Peyer's patch (tissue), 4 donors: ENCODE measurements at places on chromosomes 6 and 20. TPM values are rescaled to one million over a fixed set of nuclear protein-coding genes. Genes with fewer than 3 reads are reported as not detected.

The POU5F1 gene
- total RNA-seq, result 121 TPM

The STX11 gene
- total RNA-seq, result 11.6 TPM

The PAK5 gene
- total RNA-seq, result not detected

The TPD52L2 gene
- 59.4 TPM for total RNA-seq

The SYTL3 gene
- total RNA-seq, result 11.7 TPM

The PTK6 gene
- 8.3 TPM for total RNA-seq

The DACT2 gene
- total RNA-seq, result 2.5 TPM

The COX4I2 gene
- total RNA-seq, result not detected

The TXLNB gene
- total RNA-seq, result not detected

The ZC2HC1B gene
- not detected for total RNA-seq

- H3K4me3 ChIP-seq, result no peak overlapping the region
- H3K27ac ChIP-seq, result no peak overlapping the region
- no peaks in the 10 kb centered on the region for H3K36me3 ChIP-seq
- DNase-seq, result no peak
- no peaks in the 10 kb centered on the region for H3K27me3 ChIP-seq
- no peaks in the 10 kb centered on the region for H3K4me1 ChIP-seq
Observed at GRCh38 chr6:44811456-44811855, 423.9 kb downstream of the CDC5L start.

GRCh38 chr6:35199866-35200265, 13.9 kb upstream of the SCUBE3 start:
- H3K4me3 ChIP-seq, result no peak overlapping the region
- no peaks in the 10 kb centered on the region for H3K27me3 ChIP-seq
- DNase-seq, result no peak
- no peak overlapping the region for H3K27ac ChIP-seq
- no peaks in the 10 kb centered on the region for H3K36me3 ChIP-seq

GRCh38 chr6:113482771-113483170, 374.4 kb upstream of the MARCKS start:
- H3K4me3 ChIP-seq, result no peak overlapping the region
- no peaks in the 10 kb centered on the region for H3K36me3 ChIP-seq
- no peaks in the 10 kb centered on the region for H3K4me1 ChIP-seq
- H3K27me3 ChIP-seq, result no peaks in the 10 kb centered on the region
- no peak for DNase-seq
- no peak overlapping the region for H3K27ac ChIP-seq

GRCh38 chr6:168118935-168119334, 39.9 kb upstream of the FRMD1 start:
- no peaks in the 10 kb centered on the region for H3K36me3 ChIP-seq
- H3K4me1 ChIP-seq, result no peaks in the 10 kb centered on the region
- no peak overlapping the region for H3K4me3 ChIP-seq

GRCh38 chr6:14141351-14142062, 23.9 kb downstream of the CD83 start:
- H3K4me1 ChIP-seq, result no peaks in the 10 kb centered on the region
- no peak overlapping the region for H3K4me3 ChIP-seq
- H3K27ac ChIP-seq, result no peak overlapping the region
- H3K36me3 ChIP-seq, result no peaks in the 10 kb centered on the region

DNA sequence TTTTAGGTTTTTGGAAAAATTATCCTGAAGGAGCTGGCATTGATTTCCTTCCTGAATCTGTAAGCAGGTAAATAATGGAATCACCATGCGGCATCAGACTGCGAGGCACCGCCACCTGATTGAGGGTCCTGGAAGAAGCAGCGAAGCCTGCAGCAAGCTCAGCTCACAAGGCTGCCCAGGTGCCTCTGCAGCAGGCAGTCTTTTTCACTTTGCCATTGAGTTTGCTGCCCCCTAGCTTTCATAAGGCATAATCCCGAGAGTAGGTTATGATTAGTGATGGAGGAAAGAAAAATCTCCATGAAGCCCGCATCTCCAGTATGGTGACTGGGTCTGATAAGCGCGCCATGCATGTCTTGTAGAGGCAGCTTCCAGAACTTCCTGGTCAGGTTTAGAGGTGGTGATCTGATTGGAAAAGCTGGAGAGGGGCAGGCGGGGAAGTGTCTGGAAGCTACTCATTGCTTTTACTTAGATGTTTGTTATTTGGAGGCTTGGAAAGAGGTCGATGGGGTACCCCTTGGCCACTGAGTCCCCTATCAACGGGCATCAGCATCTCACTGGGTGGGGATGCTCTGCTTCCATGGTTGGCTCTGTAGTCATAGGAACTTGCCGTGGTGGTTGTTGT, 26.7 kb downstream of the IYD start:
- H3K4me3 ChIP-seq, result no peak overlapping the region
- H3K27ac ChIP-seq, result no peak overlapping the region
- no peaks in the 10 kb centered on the region for H3K4me1 ChIP-seq

DNA sequence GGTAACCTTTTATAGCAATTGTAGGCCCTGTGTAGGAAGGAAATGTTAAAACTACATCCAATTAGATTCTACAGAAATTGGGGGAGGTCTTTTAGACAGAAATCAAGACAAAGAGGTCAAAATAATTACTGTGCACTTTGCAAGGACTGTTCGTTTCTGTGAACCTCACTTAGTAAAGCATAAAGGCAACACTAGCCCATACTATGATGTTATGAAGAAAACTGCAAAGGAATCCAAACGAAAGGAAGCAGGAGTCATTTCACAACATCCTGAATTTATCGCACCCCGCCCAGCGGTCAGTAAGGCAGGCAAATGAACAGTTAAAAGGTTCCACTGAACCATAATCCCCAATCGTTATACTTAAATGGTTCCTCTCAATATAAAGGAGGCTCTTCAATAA, 429.5 kb upstream of the ARID1B start:
- H3K4me1 ChIP-seq, result no peaks in the 10 kb centered on the region
- no peak for DNase-seq
- H3K36me3 ChIP-seq, result no peaks in the 10 kb centered on the region
- H3K27me3 ChIP-seq, result no peaks in the 10 kb centered on the region

GRCh38 chr6:156585859-156586258, 191.3 kb upstream of the ARID1B start:
- H3K27ac ChIP-seq, result no peak overlapping the region
- H3K4me3 ChIP-seq, result no peak overlapping the region
- H3K27me3 ChIP-seq, result no peaks in the 10 kb centered on the region
- no peaks in the 10 kb centered on the region for H3K4me1 ChIP-seq
- no peaks in the 10 kb centered on the region for H3K36me3 ChIP-seq

DNA sequence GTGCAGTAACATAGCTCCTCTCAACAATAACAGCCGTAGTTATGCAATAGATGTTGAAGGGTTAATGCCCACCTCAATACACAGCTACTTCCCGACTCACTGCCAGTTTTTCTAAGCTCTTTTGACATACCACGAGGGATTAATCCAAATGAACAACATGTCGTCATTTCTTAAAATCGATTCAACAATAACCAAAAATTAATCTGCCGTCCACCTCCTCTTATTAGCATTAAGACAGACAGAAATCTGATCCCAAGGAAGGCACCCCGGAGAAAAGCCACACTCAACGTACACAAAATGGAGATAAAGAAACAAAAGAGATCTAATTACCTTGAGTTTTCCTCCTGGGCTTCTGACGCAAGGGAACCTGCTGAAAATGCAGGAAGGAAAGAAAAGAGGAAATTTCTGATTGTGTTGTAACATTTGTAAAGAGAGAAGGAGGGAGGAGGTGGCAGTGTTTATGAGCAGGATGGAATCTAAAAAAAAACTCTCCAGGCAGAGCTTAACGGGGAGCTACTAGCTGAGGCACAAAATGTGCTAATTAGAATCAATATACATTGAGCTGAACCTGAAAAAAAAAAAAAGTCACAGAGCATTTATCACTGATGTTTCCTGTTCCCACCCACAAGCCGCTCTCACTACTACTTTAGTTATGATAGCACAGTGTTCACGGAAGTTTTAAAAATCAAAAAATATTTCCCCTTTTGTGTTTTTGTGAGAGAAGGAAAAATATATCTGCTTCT, 109.3 kb downstream of the IPCEF1 start:
- H3K4me3 ChIP-seq, result peak overlapping the region; percentile 27
- H3K27ac ChIP-seq, result peak overlapping the region; percentile 67
- DNase-seq, result no peak
- no peaks in the 10 kb centered on the region for H3K36me3 ChIP-seq
- H3K4me1 ChIP-seq, result no peaks in the 10 kb centered on the region

- DNase-seq, result peak; percentile 39
- peak overlapping the region; percentile 15 for H3K4me3 ChIP-seq
- H3K4me1 ChIP-seq, result no peaks in the 10 kb centered on the region
- no peak overlapping the region for H3K27ac ChIP-seq
Observed at GRCh38 chr6:36963451-36964290, 9.1 kb downstream of the PI16 start.

DNA sequence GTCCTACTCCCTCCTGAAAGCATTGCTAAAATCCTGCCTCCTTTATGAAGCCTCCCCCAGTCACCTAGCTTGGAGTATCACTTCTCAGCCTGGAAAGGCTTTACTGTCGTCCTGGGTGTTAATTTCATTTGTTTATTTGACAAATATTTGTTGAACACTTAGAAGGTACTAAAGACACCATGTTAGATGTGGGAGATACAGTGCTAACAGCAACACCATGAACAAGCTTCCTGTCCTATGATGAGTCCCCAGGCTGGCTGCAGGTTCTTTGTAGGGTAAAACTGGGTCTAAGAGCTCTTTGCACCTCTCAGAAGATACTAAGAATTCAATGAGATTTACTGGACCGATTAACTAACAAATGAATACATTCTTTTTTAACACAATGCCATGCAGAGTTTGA, 109.2 kb upstream of the TMEM170B start:
- no peaks in the 10 kb centered on the region for H3K36me3 ChIP-seq
- H3K4me3 ChIP-seq, result no peak overlapping the region
- H3K27ac ChIP-seq, result peak overlapping the region; percentile 67
- H3K27me3 ChIP-seq, result no peaks in the 10 kb centered on the region

DNA sequence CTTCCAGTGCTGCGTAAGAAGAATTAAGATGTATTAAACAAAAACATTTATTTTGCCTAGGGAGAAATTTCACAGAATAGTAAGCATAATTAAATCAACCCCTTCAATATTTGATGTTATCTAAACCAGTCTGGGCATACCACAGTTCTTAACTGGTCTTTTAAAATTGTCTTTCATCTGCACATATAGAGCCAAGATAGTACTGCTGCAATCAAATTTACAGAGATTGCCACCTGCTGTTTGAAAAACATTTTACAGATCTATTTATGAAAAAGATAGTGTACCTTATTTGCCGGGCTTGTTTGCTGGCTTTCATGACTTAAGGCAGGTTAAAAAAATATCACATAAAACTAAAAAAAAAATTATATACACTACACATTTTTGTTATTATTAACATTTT, 323.2 kb downstream of the ADGRB3 start:
- H3K36me3 ChIP-seq, result no peaks in the 10 kb centered on the region
- no peak overlapping the region for H3K27ac ChIP-seq
- H3K4me3 ChIP-seq, result no peak overlapping the region

- no peak overlapping the region for H3K4me3 ChIP-seq
- no peaks in the 10 kb centered on the region for H3K4me1 ChIP-seq
Observed at GRCh38 chr20:2299301-2299700, 3.5 kb downstream of the TGM3 start.

- no peak overlapping the region for H3K27ac ChIP-seq
- H3K4me1 ChIP-seq, result no peaks in the 10 kb centered on the region
- H3K36me3 ChIP-seq, result no peaks in the 10 kb centered on the region
Observed at GRCh38 chr20:60463798-60464197, 505.6 kb downstream of the CDH26 start.

DNA sequence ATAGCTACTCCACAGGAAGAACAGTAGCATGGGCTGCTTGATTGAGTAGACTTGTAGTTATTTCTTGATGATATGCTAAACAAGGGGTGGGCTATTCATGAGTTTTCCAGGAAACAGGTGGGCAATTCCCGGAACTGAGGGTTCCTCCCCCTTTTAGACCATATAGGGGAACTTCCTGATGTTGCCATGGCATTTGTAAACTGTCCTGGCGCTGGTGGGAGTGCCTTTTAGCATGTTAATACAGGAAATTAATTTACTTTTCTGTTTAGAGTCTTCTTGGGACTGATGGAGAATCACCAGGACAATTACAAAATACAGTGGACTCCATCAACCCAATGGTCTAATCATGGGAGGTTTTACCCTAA, 22.7 kb downstream of the CYP24A1 start:
- H3K4me1 ChIP-seq, result no peaks in the 10 kb centered on the region
- no peak for DNase-seq
- no peaks in the 10 kb centered on the region for H3K27me3 ChIP-seq

- no peak overlapping the region for H3K4me3 ChIP-seq
- H3K4me1 ChIP-seq, result no peaks in the 10 kb centered on the region
Observed at GRCh38 chr6:16168858-16169257, 40.0 kb downstream of the MYLIP start.

- H3K4me1 ChIP-seq, result no peaks in the 10 kb centered on the region
- no peaks in the 10 kb centered on the region for H3K36me3 ChIP-seq
- no peak for DNase-seq
- H3K4me3 ChIP-seq, result no peak overlapping the region
Observed at GRCh38 chr20:56091628-56092234, 86.4 kb upstream of the CBLN4 start.

DNA sequence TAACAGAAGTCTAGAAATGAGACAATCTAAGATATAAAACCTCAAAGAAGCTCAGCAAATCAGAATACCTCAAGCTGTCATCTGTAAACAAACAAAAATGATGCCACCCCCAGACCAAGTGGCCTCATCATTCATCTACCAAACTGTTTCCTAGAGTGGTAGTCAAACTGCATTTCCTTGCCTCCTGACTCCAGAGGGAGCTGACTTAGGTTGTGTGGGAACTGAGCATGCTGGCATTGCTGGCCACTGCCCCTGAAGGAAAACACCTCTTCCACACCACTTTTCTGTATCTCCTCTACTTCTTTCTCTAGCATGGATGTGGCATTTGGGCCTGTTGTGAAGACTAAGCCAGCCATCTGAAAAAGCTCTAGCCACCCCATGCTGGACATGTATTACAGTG, 56.3 kb downstream of the ZHX3 start:
- no peaks in the 10 kb centered on the region for H3K27me3 ChIP-seq
- H3K36me3 ChIP-seq, result no peaks in the 10 kb centered on the region
- no peak for DNase-seq
- no peaks in the 10 kb centered on the region for H3K4me1 ChIP-seq
- H3K27ac ChIP-seq, result no peak overlapping the region

DNA sequence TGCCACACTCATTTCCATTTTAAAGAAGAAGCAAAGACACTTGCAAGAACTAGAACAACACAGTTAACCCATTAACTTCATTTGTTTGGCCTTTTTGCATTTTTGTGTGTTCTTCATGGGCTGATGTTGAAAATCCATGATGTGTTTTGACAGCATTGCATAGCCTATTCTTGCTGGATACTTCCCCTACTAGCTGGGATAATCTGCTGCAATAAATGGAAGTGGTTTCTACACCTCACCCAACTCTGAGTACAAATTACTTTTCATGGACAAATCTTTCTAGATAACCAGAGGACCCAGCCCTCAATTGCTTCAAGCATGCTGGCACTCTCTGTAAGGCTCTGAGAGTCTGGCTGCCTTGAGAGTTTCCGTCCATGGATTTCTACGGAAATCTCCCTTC, 26.5 kb downstream of the CST9L start:
- DNase-seq, result no peak
- H3K27ac ChIP-seq, result no peak overlapping the region
- no peaks in the 10 kb centered on the region for H3K4me1 ChIP-seq
- H3K4me3 ChIP-seq, result no peak overlapping the region
